ENCODE measurements at places on chromosomes 12 and 14.
A peak's percentile ranks its signal among the peaks of the same experiment; 100 is the strongest.

GRCh38 chr14:54975856-54976255 is 51.0 kb downstream of the WDHD1 start:
- DNase-seq = no peak

DNA sequence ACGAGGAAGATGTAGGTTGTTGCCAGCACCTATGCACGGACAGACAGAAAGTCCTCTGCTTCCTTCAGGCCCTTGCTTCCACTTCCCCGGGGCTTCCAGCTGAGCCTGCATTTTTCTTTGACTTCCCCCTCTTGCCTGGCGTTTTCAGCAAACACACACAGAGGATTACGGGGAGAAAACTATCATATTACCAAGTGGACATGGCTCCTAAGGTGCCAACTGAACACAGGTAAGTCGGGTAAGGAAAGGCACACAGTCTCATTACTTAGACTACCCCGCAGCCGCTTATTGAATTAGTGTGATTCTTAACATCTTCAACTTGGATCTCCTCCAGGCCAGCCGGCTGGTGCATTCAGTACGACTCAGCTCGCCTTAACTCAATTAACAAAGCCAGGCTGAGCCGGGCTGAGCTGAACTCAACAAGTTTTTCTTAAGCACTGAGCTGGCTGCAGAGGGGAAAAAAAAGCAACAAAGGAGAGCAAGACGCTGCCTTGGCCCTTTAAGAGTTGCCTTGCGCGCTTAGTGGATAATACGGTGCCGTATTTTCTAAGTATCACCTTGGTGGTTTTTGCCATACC is 19.2 kb upstream of the MAP1LC3B2 start:
- peak; percentile 53 for DNase-seq

DNA sequence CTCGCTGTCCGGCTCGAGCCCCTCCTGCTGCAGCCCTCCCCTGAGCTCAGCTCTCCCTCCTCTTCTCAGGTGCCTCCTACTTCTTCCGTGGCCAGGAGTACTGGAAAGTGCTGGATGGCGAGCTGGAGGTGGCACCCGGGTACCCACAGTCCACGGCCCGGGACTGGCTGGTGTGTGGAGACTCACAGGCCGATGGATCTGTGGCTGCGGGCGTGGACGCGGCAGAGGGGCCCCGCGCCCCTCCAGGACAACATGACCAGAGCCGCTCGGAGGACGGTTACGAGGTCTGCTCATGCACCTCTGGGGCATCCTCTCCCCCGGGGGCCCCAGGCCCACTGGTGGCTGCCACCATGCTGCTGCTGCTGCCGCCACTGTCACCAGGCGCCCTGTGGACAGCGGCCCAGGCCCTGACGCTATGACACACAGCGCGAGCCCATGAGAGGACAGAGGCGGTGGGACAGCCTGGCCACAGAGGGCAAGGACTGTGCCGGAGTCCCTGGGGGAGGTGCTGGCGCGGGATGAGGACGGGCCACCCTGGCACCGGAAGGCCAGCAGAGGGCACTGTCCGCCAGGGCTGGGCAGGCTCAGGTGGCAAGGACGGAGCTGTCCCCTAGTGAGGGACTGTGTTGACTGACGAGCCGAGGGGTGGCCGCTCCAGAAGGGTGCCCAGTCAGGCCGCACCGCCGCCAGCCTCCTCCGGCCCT is 22.8 kb downstream of the MMP17 start:
- no peak for DNase-seq

DNA sequence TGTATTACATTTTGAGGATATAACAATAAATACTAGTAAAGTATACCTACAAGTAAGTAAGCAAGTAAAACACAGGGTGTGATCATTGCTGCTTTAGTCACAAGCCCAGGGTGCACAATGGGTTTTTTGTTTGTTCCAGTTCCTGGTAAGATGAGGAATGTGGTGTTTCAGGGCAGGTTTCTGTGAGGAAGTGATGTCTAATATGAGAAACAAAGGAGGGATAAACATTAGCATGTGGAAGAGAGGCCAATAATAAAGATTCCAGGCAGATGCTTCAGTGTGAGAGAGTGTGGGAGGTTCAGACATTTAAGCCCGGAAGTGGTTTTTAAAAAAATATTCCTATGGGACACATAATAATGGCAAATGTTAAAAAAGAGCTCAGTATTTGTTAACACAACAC is 808.1 kb upstream of the USP15 start:
- DNase-seq = no peak

- DNase-seq = no peak
Observed at GRCh38 chr14:65281991-65282895, 130.3 kb upstream of the FUT8 start.

GRCh38 chr12:15689751-15690191 is 99.4 kb downstream of the EPS8 start:
- DNase-seq = no peak

DNA sequence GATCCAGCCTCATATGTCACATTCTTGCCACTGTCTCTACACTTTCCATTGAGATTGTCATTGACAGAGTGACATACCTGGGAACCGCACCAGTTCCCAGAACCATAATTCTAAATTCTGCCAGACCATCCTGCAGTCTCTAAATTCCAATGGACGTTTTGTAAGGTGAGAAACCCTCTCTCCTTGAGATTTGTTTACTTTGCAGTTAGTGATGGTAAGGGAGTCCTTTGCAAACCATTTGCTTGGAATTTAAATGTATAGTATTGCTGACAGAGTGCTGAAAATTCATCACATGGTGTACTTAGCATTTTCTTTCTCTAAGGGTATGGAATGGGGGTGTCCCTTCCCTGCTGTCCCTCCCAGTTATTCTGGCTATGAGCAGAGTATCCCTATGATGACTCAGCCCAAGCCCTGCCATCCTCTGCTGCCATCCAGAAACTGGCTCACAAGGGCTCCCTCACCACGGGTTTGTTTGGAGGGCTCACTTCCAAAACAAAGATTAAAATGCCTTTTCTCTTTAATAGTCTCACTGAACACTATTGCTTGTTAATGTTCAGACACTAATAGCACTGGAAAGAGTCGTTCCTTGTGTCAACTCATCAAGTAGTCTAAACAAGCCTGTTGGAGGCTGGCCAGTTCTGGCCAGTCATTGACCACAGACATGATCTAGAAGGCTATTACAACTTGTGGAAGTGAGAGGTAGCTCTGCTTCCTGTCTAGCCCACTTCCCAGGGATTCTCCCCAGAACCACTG is 129.0 kb upstream of the HMGA2 start:
- DNase-seq = no peak

GRCh38 chr12:5163661-5164060 is 120.0 kb downstream of the KCNA5 start:
- no peak for DNase-seq
